ENCODE measurements at places on chromosomes 6 and 20.

DNA sequence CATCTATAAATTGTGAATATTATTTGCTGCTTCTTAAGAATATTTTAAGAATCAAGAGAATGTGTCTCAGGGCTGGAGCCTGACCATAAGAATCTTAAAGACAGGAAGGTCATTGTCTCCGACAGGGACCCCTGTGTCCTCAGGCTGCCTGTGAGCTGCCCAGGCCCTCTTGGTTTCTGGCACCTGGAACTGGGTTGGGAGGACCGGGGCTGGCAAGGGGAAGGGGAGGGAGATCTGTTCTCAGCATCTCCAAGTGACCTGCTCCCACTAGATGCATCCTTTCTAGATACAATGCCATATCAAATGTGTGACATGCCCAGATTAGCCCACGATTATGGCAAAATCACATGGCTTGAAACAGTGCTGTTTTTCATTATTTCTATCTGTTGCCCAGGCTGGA lies 110.5 kb downstream of the SCML4 start:
- DNase-seq: no peak

DNA sequence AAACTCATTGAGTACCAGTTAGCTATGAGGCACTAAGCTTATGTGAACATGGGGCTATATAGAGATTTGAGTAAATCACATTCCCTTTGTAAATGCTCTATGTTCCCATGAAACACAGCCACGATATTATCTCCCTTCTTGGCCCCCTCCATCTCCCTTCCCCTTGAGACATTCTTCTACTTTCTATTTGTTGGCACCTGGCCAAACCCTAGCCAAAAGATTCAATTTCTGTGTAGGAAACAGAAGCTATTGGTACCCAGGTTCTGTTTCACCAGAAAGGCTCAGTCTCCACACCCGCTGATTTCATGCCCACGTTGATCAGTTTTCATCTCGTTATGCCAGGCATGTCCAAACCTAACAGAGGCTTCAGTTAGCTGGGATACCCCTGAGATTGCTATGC lies 145.5 kb upstream of the LAMP5 start:
- DNase-seq: no peak

GRCh38 chr6:44603044-44603686 lies 215.7 kb downstream of the CDC5L start:
- no peak for DNase-seq

DNA sequence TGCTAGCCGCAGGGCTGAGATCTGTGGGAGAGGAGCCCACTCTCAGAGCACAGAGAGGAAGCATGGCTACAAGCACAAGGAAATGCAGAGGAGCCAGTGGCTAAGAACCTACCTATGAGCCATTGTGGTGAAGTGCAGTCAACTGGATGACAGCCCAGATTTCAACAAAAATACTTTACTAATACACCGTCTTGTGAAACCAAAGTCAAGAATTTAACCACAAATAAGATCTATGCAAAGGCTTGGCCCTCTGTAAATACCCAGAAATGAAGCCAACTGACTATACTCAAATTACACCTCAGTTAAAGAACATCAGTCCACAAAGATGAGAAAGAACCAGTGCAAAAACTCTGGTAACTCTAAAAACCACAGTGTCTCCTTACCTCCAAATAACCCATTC lies 40.1 kb upstream of the PTCHD4 start:
- DNase-seq: no peak

DNA sequence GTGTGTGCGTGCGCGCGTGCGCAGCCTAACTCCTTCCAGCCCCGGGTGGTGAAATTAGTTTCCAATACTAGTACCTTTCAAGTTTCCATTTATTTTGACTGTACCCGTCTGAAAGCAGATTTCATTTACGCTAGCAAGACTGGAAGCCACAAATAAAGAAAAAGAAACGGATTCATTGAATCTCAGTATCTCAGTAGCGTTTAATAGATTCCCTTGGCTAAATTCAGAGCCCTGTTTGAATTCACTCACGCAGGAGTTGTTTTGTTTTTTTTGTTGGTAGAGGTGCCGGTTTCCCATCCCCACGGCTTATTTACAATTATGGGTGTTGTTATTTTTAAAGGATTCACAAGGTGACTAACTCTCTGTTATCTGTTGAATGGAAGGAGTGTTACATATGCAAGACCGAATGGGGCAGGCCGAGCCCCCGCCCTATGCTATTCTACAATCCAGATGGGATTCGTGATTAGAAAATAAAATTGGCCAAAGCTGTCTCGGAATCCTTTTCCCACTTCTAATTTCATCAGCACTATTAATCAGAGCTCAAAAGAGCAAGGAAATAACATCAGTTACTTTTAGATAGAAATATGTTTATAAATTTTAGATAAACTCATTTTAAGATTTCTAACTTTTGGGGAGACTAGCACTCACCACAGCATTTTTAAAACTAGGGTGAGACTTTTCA lies 2.3 kb upstream of the INSM1 start:
- DNase-seq: peak; percentile 65

GRCh38 chr6:119187596-119187995 lies 109.1 kb upstream of the FAM184A start:
- DNase-seq: no peak

- DNase-seq: peak; percentile 37
Observed at GRCh38 chr20:36744764-36745191, 1.1 kb downstream of the NDRG3 start.

DNA sequence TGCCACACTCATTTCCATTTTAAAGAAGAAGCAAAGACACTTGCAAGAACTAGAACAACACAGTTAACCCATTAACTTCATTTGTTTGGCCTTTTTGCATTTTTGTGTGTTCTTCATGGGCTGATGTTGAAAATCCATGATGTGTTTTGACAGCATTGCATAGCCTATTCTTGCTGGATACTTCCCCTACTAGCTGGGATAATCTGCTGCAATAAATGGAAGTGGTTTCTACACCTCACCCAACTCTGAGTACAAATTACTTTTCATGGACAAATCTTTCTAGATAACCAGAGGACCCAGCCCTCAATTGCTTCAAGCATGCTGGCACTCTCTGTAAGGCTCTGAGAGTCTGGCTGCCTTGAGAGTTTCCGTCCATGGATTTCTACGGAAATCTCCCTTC lies 26.5 kb downstream of the CST9L start:
- DNase-seq: no peak

GRCh38 chr20:17848249-17849048 lies 120.1 kb downstream of the SNX5 start:
- peak; percentile 30 for DNase-seq

- no peak for DNase-seq
Observed at GRCh38 chr6:40965046-40965445, 74.0 kb downstream of the UNC5CL start.

GRCh38 chr6:119312441-119312840 lies 37.1 kb downstream of the MAN1A1 start:
- DNase-seq: no peak

GRCh38 chr6:138988469-138988834 lies 399 bp upstream of the REPS1 start:
- DNase-seq: peak; percentile 71

DNA sequence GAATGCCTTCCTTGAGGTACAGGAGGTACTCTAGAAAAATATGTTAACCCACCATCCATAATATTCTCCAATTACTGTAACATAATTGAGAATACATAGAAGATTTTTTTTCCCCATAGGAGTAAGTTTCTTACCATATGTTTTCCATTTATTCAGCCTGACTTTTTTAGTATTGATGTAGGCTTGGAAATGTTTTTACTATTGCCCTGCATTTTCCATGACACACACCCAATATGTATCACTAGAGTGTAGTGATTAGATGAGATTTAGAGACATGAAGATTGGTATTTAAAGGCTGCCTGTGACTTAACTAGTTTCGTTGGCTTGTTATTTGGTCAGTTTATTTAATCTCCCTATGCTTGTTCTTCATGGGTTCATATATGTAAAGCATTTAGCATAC lies 39.5 kb downstream of the KCNQ5 start:
- no peak for DNase-seq

DNA sequence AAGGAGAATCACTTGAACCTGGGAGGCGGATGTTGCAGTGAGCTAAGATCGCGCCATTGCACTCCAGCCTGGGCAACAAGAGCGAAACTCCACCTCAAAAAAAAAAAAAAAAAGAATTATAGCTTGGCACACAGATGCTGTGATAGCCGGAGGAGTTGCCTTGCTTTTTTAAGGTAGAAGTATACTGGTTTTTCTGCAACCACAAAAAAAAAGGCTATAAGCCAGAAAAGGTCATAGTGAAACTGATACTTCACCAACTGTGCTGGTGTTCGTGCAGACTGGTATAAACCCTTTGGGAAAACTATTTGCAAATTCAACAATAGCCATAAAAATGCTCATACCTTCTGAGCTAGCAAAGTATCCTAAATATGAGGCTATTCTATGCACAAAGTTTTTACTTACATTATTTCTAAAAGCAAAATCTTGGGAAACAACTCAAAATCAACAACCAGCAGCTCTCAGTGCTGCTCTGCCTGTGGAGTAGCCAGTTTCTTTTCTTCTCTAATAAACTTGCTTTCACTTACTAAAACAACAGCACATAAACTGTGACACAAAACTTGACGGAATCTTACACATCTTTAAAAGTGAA lies 44.0 kb downstream of the B4GALT5 start:
- no peak for DNase-seq

DNA sequence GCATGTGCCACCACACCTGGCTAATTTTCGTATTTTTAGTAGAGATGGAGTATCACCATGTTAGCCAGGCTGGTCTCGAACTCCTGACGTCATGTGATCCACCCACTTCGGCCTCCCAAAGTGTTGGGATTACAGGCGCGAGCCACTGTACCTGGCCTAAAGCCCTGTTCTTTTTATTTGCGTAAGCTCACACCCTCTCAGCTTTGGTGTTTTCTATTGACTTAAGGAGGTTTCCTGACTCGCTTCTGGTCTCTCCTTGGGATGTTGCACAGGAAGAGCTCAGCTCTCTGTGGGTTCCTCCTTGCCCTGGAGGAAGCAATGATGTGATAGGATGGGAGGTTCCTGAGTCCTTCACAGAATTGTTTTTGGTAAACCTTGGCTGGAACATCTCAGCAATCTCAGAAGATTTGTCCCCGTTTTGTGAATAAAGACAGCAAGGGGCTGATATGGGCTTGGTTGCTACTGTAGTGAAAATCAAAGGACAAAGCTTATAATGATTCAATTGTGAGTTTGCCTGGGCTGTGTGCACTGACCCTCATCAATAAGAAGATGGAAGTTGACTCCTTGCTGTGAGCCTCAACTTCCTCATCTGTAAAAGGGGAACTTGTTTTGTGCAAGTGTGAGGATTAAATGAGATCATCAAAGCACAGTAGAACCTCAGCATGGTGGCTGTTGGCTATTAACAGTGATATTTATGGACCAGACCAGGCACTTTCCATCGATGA lies 27.0 kb downstream of the TOX2 start:
- no peak for DNase-seq

DNA sequence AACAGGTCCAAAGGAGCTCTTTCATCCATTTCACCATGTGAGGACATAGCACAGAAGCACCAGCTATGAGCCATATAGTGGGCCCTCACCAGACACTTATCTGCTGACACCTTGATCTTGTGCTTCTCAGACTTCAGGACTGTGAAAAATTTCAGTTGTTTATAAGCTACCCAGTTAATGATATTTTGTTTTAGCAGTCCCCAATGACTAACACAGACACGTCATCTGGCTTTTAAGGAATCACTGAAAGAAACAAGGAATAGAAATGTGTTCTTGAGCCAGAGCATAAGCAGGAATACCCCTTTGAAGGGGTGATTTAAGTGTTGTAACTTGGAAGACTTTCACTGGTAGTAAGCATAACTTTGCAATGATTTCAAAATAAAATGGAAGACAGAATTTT lies 214.7 kb upstream of the PTCHD4 start:
- DNase-seq: no peak

- no peak for DNase-seq
Observed at GRCh38 chr20:44154521-44155001, 32.4 kb downstream of the JPH2 start.

GRCh38 chr6:157967486-157967885 lies 14.2 kb upstream of the SYNJ2 start:
- DNase-seq: no peak

- no peak for DNase-seq
Observed at GRCh38 chr6:166584853-166585429, 1.5 kb downstream of the RAMACL start.

DNA sequence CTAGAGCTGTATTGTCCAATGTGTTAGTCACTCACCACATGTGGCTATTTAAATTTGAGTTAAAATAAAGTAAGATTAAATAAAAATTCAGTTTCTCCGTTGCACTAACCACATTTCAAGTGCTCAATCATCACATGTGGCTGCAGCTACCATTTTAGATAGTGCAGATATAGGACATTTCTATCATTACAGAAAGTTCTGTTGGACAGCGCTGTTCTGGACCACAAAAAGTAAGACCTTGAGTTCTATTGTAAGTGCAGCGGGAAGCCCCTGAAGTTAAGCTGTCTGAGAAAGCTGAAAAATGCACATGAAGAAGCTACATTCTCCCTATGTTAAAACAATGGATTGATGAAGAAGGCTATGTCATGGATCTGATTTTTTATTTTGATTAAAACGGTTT lies 1.1 kb downstream of the ORC3 start:
- no peak for DNase-seq
